ENCODE measurements at places on chromosomes 2 and 18.

DNA sequence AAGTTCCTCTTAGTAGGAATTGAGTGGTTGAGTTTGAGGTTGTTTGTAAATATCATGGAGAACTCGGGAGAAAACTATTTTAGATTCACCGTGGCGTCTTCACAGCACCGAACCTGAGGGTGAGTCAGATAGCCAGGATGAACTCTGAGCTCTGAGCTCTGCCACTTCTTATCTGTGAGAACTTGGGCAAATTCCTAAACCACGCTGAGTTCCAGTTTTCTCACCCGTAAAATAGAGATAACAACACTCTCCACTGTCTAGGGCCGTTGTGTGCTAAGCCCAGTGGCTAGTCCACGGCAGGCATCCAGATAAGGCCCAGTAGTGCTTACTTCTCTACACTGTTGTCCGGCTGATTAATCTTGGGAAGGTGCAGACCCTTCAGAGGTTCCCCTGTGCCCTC is 7.0 kb downstream of the KIF5C start:
- no peak for DNase-seq

GRCh38 chr18:1252936-1253335 is 348.3 kb downstream of the ADCYAP1 start:
- no peak for DNase-seq

DNA sequence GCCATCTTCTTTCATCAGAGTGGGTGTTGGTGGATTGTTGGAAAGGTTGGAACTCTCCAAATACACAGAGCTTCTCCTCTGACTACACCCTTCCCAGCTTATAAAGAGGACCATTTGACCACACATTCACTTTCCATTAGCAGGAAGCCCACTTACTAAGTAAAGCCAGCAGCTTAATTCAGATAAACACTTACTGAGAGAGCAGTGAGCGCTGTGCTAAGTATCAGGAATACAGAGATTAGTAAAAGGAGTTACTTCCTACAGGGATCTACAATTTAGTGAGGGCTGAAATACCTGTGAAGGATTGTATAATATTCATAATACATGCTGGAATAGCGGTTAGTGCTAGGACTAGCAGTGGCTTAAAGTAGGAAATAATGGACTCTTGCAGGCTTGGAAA is 343.0 kb downstream of the NYAP2 start:
- no peak for DNase-seq

- DNase-seq: no peak
Observed at GRCh38 chr2:111042261-111042660, 78.5 kb upstream of the BCL2L11 start.

- no peak for DNase-seq
Observed at GRCh38 chr2:37851828-37852584, 73.1 kb upstream of the RMDN2 start.

GRCh38 chr2:230692760-230693159 is 19.9 kb upstream of the CAB39 start:
- DNase-seq: no peak

GRCh38 chr2:130728007-130728454 is 839 bp upstream of the GPR148 start:
- DNase-seq: no peak

- DNase-seq: no peak
Observed at GRCh38 chr2:69203166-69203985, 183.7 kb downstream of the GFPT1 start.

- DNase-seq: no peak
Observed at GRCh38 chr2:8304821-8305766, 376.8 kb upstream of the ID2 start.

DNA sequence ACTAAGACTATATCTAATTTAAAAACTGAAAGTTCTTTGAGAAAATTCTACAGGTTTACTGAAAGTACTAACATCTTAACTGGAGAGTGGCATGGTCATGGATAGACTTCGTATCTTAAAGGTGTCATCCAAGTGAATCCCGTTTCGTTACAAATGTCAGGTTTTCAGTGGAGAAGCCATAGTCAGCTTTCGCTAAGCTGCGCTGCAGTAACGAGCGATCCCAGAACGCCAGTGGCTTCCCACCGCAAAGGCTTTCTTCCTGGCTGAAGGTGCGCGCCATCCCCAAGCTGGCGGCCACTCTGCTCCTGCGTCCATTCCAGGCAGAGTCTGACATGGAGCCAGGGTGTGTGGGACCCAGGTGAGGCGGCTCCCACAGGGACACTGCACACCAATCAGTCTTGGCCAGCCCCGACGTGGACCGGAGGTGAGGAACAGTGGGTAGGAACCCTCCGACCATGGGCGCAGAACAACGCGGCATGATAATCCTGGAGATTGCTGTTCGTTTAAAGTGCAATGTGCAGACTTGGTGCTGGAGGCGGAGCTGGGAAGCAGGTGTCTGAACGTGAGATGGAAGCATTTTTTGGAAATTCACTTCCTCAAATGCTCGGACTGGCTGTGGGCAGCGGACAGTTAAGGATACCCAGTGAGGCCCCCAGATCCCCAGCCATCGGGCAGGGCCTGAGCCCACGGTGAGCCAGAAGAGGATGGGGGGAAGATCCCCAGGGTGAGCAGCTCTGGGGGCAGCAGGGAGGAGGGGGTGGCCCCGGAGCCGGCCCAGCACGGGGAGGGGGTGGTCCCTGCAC is 27.8 kb upstream of the KCNG2 start:
- DNase-seq: no peak

DNA sequence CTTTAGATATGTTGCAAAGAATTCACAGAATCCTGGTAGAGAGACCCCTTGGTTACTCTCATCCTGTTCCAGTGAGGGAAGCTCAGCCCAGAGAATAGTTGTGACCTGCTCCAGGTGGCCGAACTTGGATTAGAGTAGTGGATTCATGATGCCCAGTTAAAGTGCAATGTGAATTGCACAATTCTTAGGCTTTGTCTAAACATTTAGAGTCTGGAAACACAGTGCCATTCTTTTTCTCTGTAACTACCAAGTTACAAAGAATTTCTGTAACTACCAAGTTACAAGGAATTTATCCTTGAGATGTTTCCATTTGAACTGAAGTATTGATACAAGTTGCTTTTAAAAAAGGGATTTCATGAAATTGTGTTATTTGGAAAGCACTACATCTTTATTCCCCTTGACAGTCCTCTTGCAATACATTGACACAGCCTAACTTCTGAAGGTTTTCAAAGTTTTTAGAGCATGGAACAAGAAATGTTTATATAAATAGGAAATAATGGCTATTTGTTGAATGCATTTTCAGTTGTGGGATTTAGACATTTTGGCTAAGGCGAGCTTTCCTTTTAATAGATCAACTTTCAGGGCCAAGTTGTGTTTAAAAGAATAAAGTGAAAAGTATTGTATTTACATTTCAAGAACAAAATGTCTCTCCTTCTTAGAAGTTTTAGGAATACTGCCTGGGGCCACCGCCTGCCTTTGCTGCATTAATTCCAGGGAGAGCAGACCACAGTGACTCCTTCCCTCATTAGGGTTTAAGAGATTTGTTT is 315.0 kb downstream of the LPIN1 start:
- DNase-seq: no peak

DNA sequence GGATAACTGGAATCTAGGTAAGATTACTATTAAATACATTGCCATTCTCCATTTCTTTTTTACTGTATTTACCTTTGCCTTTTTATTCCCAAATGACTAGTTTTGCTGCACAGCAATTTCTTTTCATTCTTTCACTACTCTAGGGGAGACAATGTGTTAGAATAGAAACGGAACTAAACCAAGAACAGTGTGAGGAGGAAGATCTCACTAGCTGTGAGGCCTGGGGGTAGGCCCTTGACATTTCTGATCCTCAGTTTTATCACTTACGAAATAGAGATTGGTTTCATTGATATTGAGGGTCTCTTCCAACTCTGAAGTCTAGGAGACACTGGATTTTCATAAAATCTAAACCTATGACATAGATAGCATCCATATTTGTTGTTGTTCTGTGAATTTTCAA is 191.1 kb downstream of the IKZF2 start:
- DNase-seq: no peak

- DNase-seq: no peak
Observed at GRCh38 chr2:8198766-8199382, 483.0 kb upstream of the ID2 start.

GRCh38 chr2:33839791-33840190 is 240.7 kb upstream of the FAM98A start:
- DNase-seq: no peak

DNA sequence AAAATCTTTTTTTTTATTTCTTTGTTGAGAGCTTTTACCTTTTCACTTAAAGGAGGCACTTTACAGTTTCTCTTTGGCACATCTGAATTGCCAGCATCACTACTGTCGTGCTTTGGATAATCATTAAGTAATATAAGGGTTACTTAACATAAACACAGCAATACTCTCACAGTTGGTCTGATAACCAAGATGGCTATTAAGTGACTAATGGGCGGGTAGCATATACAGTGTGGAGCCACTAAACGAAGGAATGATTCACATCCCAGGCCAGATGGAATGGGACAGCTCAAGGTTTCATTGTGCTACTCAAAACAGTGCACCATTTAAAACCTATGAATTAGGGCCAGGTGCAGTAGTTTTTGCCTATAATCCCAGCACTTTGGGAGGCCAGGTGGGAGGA is 28.1 kb downstream of the USP37 start:
- DNase-seq: no peak

GRCh38 chr2:134453973-134454372 is 200.1 kb downstream of the MGAT5 start:
- no peak for DNase-seq

- DNase-seq: no peak
Observed at GRCh38 chr2:49067971-49068370, 86.3 kb downstream of the FSHR start.

DNA sequence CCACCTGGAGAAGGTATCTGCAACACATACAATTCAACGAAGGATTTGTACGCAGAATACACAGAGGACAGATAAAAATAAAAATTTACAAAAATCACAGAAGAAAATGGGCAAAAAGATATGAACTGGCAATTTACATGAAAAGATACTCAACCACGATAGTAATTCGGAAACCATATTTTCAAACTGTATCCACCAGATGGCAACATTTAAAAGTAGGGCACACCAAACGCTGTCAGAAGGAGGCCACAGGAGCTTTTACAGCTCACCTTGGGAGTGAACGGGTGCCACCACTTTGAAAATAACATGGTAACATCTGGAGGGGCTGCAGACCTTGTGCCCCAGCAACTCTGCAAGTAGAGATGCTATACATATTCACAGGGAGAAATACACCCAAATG is 9.8 kb downstream of the KIF1A start:
- DNase-seq: no peak

DNA sequence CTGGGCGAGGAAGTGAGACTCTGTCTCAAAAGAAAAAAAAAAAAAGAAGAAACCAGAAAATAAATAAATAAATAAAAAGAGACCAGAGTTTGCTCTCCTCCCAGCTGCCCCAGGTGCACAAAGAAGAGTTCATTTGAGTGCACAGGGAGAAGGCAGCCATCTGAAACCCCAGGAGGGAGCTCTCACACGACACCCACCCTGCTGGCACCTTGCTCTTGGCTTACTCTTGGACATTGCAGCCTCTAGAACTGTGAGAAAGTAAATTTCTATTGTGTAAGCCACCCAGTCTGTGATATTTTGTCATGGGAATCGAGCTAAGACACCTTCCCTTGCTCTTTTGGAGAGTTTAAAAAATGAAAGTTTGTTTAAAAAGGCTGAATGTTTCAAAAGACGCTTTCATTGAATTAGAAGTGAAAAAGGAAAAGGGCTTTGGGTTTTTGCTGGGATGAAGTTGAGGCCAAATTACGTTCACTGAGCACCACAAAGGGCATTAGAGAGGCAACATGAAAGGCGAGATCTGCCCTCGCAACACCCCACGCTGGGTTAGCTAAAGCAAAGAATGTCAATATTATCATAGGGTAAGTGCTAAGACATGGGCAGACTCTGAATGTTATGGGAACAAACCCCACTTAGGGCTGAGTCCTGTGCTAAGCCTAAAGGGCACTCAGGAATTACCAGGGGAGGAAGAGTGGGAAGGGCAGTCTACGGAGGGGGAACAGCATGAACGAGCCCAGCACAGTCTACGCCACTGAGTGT is 128.9 kb upstream of the RIOK3 start:
- DNase-seq: no peak

DNA sequence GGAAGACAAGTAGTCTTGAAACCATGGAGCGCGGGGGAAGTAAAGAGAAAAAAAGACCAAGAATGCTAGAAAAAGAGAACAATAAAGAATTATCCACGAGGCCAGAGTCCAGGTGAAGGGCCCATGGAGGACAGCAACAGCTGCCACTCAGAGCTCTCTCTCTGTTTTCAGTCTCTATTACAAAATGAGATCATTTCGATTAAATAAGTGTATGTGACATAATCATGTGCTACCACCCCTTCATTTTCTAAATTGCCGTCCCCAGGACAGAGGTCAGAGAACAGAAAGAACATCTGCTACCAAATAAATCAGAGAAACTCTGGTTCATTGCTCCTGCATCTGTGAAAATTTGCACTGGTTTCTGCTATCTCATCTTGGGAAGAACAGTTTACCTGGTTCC is 838.7 kb downstream of the RNF144A start:
- DNase-seq: no peak

- no peak for DNase-seq
Observed at GRCh38 chr2:238507836-238508235, 81.1 kb downstream of the ASB1 start.

GRCh38 chr18:10926621-10927161 is 222.7 kb downstream of the PIEZO2 start:
- DNase-seq: no peak

DNA sequence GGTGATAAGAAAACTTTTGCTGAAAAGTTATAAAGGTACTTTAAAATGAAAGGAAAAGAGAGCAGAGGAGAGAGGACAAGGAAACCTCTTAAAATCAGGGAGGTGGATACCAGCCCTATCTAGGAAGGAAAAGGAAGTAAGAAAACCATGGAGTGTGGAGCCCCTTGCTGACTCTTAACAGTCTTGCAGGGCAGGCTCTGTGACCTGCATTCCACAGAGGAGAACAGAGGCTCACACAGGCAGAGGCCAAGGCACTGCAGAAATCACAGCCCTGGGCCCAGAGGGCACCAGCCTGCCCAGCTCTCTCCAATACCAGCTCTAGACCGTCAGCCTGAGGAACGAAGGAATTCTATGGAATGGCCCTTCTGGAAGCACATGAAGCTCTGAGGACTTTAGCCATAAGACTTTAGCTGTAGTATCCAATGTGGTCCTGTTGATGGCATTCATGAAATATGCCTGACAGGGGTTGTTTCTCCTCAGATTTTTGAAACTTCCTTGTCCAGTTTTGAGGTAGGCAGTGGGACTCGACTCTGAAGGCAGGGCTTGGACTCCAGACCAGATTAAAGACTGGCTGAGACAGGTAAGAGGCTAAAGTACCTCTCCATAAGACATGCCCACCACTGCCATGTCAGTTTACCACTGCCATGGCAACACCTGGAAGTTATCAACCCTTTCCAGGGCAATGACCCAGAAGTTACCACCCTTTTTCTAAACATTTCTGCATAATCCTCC is 216.3 kb downstream of the ANAPC1 start:
- DNase-seq: peak; percentile 51

DNA sequence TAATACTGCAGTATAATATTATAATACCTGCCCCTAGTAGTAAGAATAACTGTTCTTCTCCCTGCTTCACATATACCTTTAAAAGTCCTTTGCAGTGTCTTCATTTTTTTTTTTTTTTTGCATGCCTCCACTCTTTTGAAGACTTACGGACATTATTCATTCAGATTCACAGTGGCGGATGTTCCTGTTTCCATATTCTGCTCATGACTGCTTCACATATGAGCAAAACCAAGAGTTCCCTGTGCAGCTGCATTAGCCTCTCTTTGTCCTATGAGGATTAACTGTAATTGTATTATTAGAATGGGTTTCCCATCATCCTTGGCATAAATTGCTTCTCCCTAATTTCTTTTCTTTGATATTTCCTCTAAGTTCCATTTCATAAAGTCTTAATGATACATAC is 12.8 kb downstream of the IL18RAP start:
- DNase-seq: no peak

Measured in fibroblast of skin of left quadriceps (primary cell).